Left ventricle myocardium superior (tissue), 1 donor: ENCODE measurements at places on chromosomes 5 and 9.

DNA sequence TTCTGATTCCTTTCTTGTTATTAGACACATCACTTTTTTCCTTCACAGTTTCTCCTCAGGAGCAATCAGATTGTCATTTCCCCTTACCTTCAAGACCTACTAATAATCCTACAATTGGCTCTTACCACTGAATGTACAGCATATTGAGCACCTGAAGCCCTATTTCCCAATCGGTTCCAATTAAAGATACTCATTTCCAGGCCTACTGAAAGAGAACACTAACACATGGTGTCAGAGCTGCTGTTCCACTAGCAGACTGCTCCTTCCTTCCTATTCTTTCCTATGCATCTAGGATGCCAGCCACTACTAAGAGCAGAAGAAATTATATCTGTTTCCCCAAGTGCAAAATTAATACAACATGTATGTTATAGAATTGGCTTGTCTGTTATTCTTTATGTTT, 34.6 kb downstream of the SKIC3 start:
- no peak for DNase-seq

DNA sequence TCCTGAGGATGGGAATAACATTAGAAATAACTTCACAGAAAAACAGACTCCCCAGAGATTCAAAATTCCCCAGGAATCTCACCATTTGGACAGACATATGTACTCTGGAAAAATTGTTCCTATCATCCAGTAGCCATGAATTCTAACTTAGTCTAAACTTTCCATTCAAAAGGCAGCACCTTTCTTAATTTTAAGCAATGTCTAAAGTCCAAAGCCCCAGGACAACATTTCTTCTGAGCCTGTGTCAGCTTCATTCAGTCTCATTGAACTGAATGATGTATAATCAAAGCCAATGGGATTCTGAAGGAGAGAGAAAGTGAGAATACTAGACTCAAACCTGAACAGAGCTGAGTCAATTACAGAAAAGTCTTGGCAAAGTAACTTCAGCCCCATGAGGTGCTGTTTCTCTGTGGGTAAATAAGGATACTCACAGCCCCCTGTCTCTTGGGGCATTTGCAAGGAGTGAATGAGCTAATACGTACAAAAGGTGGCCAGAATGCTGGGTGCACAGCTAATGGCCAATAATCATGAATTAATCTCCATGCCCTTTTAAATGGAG, 140.6 kb downstream of the SEMA5A start:
- DNase-seq, result no peak

GRCh38 chr9:42388146-42388690, 204.8 kb downstream of the SPATA31A6 start:
- no peak for DNase-seq

GRCh38 chr5:62661126-62661525, 82.5 kb downstream of the LRRC70 start:
- DNase-seq, result no peak

DNA sequence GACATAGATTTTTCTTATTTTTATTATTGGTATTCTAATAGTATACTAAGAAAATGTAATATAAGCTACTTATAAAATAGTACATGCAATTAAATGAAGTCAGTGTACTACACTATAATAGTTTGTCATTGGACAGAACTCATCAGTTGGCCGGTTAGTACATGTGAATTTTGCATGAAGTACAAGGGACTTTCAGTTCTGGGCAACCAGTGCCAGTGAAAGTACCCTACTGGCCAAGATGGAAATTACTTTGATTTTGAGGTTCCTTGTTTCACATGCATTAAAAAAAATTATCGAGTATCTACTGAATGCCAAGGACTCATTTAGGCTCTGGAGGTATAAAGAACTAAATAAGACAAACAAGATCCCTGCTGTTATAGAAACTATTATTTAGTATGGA, 213.4 kb upstream of the ELL2 start:
- no peak for DNase-seq
